ENCODE measurements at places on chromosomes 12 and 14. TPM values are rescaled to one million over a fixed set of nuclear protein-coding genes. Genes with fewer than 3 reads are reported as not detected.

The HOXC13 gene
- total RNA-seq, result 5.3 TPM

The KRT83 gene
- total RNA-seq, result 10.3 TPM

DNA sequence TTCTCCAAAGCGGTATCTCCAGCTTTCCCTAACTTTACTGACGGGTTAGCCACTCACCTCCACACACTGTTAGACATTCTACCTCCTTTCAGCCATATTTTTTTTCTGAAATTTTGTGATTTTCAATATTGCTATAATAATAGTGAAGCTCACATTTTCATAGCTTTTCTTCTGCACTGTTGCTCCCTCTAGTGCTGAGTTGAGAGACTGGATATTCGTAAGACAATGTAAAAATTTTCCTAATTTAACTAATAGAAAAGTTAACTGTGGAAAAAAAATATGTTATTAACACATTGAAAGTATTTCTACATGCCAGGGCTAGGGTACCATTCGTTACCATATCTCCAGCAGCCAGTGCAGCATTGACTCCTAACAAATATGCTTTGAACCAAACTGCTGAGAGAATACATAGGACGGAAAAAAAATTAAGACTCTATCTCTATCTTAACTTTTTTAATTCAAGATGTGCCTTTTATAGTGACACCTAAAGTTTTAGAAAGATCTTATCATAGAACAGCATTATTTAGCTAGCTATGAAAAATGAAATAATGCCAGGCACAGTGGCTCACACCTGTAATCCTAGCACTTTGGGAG, 48.7 kb upstream of the ABCC9 start:
- no peak for DNase-seq

GRCh38 chr12:39103552-39104165, 198.3 kb upstream of the CPNE8 start:
- no peak for DNase-seq

DNA sequence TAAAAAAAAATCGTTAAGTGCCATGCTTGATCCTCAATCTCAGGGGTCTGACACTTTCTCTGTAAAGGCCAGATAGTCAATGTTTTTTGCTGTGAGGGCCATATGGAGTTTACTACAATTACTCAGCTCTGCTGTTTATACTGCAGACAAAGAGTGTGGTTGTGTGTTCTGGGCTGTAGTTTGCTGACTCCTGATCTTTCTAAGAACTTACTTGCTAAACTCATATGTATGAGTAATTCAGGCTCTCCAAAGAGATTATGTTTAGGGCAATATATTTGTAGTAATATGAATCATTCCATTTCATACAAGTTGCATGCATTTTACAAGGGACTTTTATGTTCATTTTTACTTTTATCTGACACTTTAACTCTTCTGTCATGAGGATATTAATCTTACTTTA, 188.2 kb downstream of the TMTC2 start:
- no peak for DNase-seq

DNA sequence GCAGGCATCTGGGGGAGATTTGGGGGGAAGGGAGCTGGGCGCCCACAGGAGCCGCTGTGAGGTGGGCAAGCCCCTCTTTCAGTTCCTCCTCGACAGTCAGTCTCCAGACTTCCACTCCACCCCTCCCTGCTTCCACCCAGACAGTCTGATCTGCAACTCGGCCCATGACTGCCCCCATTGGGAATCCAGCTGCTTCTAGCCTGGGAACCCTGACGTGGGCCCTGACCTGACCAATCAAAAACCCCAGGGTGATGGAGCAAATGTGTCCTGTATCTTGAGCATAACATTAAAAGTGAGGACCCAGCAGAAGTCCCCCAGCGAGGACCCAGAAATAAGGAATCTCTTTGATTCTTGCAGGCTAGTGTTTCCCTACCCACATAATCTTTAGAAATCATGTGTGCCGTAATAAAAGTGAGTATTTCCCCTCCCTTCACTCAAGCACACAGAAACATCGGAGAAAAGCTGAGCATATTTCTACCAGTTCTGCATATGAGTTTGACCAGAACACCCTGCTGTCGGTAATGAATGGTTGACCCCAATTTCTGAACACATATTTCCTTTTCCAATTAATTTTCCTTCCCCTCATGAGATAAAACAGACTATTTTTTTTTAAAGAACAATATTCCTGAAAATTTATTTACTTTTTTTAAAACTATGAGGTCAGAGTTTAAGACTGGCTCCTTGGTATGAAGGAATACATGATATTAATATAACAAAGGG, 6.4 kb downstream of the SSH1 start:
- DNase-seq, result no peak

- DNase-seq, result no peak
Observed at GRCh38 chr14:63713058-63713457, 14.8 kb downstream of the SGPP1 start.
